ENCODE measurements at places on chromosomes 13 and 19.

DNA sequence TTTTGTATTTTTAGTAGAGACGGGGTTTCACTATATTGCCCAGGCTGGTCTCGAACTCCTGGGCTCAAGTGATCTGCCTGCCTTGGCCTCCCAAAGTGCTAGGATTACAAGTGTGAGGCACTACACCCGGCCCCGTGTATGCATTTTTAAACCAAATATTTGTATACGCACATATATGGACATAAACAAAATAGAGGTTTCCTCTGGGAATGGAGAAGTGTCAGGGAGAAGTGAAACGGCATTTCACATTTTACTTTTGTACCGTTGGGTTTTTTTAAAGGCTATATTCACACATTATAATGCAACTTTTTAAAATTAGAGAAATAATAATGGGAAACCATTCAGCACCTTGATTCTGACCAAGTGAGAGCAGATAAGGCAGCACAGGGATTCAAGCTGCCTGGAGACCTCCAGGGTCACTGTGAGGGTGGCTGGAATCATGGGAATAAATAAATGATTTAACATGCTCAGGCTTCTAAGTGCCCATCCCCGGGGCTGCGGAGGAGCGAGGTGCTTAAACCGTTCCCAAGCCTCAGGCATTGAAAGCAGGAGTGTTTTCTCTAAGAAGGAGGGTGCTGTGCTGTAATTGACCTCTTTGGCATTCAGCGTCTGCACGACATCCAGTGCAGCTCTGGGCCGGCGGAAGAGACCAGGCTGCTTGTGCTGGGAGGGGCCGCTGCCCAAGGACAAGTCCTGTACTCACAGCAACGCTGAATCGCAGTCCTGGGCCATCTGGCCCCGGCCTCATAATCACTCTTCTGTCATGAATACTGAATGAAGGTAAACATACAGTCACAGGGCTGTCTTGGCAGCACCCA lies 24.7 kb downstream of the GPR42 start:
- no peak for DNase-seq

DNA sequence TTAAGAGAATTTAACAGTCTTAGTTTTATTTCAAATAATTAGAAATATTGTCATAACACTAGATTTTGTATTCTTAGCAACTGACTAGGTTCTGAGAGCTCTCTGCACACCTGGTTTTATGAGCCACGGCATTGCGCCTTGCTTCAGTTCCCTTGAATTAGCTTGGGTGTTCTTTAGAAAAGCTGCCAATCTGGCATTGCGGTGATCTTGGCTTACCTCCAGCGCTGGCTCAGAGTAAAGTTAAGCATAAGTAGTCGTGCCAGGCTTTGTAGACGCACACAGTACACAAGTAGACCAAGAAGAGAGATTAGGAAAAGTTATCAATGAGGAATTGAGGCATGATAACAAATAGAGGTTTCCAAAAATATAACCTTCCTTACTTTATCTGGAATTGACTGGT lies 45.7 kb downstream of the TPP2 start:
- peak; percentile 70 for DNase-seq

GRCh38 chr19:13506471-13506820 lies at the start of gene CACNA1A:
Gene CACNA1A, minus strand, starts transcription at chr19:13506479. Its CDS starts 255 bp downstream, at chr19:13506224.
- no peak for DNase-seq

GRCh38 chr19:49371184-49371583 lies 7.5 kb downstream of the DKKL1 start:
- DNase-seq = no peak

DNA sequence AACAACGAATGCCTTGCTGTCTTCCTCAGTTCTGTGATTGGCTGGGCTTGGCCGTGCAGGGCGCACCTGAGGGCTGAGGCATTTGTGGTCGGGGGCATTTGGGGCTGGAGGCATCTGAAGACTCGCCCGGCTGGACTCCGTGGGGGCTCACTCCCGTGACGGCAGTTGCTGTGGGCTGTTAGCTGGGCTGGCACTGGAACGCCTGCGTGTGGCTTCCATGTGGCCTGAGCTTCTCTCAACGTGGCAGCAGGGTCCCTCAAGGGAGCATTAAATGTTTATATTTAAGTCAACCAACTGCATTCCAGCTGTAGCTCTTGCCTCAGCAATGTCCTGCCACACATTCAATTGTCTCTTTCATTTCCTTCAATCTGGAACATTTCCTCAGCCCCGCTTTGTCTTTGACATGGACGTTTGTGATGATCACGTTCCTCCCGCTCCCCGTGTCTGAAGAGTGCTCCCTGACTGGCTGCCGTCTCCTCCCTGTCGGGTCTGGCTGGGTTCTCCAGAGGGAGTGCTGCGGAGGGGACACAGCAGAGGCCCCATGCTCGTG lies 21.0 kb downstream of the CCDC8 start:
- DNase-seq = no peak
